ENCODE measurements at places on chromosomes 5 and 9. TPM values are rescaled to one million over a fixed set of nuclear protein-coding genes. Genes with fewer than 3 reads are reported as not detected.

Gene RMRP
- 13,372 TPM for total RNA-seq

Gene CA9
- 0.46 TPM for total RNA-seq

Gene AP3S1
- total RNA-seq = 48.5 TPM

Gene SPINK4
- total RNA-seq = not detected

Gene OR13C5
- not detected for total RNA-seq

Gene CD274
- 42.1 TPM for total RNA-seq

Gene TLX3
- total RNA-seq = not detected

Gene BSPRY
- total RNA-seq = 0.87 TPM

Gene IL4
- 45.9 TPM for total RNA-seq

Gene SPAG8
- total RNA-seq = 0.48 TPM

Gene PCDHGB1
- total RNA-seq = not detected

Gene PSD2
- total RNA-seq = not detected

Gene TAF1L
- total RNA-seq = 0.05 TPM

Gene C5orf58
- total RNA-seq = not detected

Gene SLC36A3
- not detected for total RNA-seq

Gene PDLIM7
- total RNA-seq = 19.0 TPM

Gene CEL
- 3.9 TPM for total RNA-seq

Gene FRRS1L
- total RNA-seq = not detected

DNA sequence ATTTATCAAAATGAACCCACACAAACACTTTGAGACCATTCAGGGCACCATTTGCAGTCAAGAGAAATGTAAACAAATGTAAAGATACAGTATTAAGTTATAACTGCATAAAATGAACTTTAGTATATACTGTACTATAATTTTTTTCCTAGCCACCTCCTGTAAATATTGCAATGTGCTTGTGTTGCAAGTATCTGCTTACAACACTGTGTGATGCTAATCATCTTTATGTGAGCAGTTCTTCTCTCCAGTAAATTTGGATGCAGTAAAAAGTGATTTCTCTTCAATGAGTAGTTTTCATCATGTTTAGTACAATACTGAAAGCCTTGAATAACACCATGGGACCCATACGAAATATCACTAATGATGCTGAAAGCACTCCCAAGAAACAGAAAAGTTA, 9.4 kb downstream of the G3BP1 start:
- no peak for DNase-seq

- DNase-seq = no peak
These were observed 490.7 kb downstream of the CDH18 start for GRCh38 chr5:19497229-19497815.

GRCh38 chr5:51712201-51712600, 329.0 kb downstream of the ISL1 start:
- DNase-seq = no peak

GRCh38 chr9:16615451-16615850, 255.0 kb downstream of the BNC2 start:
- no peak for DNase-seq

- no peak for DNase-seq
These were observed 84.4 kb upstream of the SPIN1 start for GRCh38 chr9:88303721-88304451.

DNA sequence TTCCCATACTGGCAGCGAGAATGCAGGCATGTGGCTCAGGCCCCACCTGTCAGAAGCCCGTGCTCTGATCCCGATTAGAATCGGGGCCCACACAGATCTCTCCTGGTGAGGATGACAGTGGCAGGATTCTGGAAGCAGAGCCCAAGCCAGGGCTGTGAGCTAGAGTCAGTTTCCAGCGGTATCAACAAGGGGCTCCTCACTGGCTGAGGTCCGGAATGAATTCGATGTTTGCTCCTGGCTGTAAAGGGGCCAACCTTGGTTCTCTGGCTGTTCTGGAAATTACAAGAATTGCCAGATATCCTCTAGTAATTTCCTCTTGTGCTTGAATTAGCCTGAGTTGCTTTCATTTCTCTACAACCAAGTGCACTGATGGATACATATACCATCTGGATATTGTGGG, 129.1 kb upstream of the SPRY4 start:
- DNase-seq = no peak

- no peak for DNase-seq
These were observed 4.8 kb downstream of the LHX2 start for GRCh38 chr9:124016175-124017050.

GRCh38 chr5:39498278-39498952, 73.6 kb upstream of the DAB2 start:
- DNase-seq = no peak

DNA sequence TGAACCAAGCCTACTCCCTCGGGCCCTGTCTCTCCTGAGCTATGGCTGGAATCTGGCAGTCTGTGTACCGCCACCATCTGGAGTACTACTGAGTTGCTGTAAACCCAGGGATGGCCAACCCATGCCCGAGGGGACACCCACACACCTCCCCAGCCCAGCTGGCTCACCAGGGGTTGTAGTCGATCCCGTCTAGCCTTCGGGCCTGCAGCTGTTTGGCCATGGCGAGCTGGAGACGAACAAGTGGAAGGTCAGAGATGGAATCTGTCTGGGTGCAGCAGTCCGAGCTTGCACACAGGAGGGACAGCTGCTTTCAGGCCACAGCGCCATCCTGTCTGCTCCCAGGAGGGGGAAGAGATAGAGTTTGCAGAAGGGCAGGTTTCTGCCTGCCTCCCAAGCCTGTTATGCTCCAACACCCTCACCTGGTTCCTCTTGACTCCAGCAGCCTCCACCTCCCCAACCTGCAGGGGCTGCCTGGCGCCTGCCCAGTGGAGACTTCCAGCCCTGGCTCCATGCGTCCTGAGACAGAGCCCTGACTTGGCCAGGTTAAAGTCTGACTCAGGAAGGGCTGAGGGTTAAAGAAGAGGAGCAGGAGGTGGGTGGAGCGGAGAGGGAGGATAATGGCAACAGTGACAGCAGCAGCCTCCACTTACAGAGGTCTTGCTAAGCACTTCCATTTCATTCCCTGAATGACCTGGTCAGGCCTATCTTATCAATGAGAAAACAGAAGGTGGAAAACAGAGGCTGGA, 15.8 kb upstream of the SPOUT1 start:
- DNase-seq = no peak

GRCh38 chr9:106287091-106287631, 575.8 kb upstream of the ZNF462 start:
- DNase-seq = no peak

DNA sequence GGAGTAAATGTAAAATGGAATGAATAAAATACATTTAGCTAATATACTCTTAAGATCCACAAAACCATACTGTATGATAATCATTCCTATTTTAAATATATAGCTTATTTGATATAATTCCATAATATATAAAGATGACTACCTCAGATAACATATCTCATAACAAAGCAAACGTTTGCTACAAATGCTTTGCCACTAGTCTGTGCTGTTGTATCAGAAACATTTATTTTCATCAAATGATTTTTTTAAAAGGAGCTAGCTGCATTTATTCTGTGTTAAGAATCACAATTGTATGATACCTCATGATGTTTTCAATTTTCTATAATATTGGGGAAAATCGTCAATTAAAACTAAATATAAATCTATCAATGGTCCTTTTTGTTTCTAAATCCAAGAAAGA, 567.2 kb downstream of the PTPRD start:
- DNase-seq = no peak

DNA sequence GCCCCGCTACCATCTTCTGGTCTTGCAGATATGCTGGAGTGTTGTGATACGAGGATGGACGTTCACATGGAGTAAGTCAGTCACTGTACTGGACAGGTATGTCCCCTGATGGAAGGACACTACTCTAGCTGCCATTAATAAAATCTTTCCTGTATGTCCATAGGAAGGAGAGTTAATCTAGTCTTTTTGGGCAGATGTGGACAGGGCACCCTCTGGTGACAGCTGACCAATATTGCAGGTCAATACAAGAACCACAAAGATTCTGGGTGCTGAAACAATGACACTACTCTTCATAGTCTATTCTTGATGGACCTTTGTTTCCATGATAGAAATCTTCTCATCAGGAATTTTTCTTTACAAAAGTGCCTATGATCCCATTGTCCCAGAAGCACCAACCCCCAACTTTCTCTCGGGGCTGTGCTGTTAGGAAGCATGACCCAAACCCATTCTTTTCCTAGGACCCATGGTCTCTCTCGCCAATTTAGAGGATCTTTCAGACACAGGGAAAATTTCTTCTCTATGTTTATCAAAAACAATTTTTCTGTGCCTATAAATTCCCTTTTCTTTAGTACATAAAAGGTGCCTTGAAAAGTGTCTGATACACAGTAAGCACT, 376.9 kb downstream of the DTWD2 start:
- no peak for DNase-seq

DNA sequence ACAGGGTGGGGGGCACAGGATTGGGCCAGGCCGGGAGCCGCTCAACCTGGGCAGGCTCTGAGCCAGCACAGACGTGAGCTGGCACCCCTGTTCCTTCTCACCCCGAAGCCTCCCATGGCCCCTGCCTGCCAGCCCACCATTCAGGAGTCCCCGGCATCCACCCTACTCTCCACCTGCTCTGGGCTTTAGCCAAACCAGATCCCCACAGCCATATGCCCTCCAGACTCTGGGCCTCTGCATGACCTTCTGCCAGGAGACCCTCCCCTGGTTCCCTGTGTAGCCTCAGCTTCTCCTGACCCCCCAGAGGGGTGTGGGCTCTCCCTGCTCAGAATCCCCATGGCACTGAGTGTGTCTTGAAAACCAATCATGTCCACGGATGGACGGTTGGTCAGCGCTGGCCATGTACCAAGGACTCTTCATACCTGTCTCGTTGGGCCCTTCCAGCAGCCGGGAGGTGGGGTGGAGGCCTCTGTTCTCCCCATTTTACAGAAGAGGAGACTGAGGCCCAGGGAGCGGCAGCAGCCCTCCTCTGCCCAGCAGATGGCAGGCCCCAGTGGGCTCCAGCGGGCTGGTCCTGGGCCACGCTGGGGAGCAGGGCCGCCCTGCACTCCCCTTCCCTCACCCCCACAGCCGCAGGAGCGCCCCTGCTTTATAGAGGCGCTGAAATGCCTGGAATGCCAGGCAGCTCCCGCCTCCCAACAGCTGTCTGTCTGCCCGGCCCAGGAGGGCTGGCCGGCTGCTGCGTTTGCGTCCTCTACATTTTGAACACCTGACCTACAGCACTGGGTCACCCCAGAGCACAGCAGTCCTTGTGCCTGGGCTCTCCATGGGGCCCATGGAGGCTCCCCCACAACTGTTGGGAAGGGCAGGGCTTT, 3.5 kb upstream of the MYMK start:
- DNase-seq = no peak

GRCh38 chr9:13942695-13943094, 371.2 kb downstream of the NFIB start:
- no peak for DNase-seq

GRCh38 chr9:125774106-125774505, 26.9 kb downstream of the PBX3 start:
- DNase-seq = no peak

DNA sequence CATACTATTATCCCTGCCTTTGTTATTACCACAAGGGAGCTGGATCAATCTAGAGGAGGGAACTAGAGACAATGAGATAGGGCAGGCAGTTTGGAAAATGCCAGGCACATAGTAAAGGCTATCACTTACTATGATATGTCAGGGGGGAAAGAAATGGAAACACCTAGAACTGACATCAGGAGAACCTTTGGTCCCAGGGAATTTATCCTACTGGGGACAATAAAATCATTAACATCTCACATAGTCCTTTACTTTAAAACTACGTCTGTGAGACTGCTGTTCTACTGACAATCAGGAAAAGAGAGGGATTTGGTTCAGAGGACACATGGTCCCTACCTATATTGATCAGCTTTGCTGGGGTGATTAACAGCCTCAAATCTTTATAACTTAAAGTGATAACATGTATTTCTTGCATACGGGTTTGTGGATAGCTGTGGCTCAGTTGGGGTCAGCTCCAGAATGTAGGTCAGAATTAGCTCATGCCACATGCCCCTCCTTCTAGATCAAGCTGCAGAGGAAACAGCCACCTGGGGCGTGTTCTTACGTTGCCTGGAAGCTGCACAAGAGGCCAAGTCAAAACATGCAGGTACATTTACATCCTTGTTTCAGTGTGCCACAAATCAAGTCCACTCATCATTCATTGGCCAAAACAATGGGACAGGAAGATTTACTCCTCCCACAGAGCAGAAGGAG, 43.9 kb upstream of the ALDOB start:
- no peak for DNase-seq

DNA sequence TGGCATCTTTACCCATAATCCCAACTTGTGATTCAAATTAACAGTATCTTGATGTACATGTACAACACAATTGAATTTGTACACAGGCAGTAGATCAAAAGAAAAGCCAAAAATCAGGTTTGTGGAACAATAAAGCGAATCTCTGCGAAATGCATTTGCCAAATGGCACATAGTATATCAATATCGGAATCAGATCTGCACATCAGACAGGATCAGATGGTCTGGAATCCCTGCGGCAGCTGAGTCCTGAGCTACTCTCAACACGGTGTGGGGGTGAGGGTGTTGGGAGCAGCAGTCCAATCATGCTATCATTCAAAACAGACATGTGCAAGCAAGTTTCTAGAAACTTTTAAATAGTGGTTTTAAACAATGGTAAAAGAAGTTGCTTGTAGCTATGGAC, 358.3 kb downstream of the SEMA5A start:
- no peak for DNase-seq

- no peak for DNase-seq
These were observed 498.0 kb downstream of the PRDM9 start for GRCh38 chr5:24005384-24005783.

GRCh38 chr9:121966706-121967105, 126.4 kb downstream of the TTLL11 start:
- DNase-seq = no peak

- no peak for DNase-seq
These were observed 32.2 kb upstream of the KCNIP1 start for GRCh38 chr5:170471551-170472178.

DNA sequence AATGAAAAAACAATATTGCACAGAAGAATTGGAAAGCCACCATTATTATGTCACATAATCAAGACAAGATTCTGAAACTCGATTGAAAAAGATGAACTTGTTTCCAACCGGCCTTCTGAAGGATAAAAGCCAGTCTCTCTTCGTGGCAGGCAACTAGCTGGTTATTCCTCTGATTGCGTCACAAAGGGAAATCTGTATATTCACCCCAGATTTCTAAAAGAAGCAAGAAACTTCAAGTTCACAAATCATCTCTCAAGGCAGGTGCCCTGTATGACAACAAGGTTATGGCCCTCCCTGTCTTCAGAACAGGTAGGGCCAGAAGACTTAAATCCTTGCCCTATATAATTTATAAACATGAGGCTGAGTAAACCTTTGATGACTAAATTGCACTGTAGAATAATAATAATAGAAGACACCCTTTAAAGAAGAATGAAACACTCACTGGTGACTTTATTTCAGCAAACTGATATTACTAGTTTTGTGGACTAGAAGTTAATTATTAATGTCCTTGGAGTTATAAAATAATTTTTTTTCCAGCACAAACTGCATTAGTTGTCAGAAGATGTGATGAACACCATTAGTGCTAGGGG, 2.9 kb upstream of the KLF4 start:
- no peak for DNase-seq

DNA sequence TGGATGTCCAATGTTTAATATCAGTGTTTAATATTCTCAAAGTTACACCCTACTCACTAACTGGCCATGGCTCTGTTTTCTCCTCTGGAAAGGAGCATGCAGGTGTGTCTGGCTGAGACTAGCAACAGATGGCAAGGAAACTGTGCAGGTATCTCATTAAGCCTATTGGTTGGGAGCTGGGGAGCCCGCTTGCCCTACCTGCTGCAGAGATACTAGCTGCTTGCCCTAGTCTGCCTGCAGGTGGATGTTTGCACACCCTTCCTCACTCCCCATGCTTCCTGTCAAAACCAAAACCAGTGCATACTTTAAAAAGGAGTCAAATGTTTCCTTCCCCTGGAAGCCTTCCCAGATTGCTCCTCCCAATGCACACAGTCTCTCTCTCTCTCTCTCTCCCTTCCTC, 228.3 kb upstream of the RASEF start:
- DNase-seq = no peak
